ENCODE measurements at places on chromosomes 1 and 21.

- no peak for DNase-seq
Measured at GRCh38 chr1:98197356-98197755, 276.5 kb upstream of the DPYD start.

GRCh38 chr1:37958690-37959089 lies 11.8 kb upstream of the INPP5B start:
- DNase-seq: no peak

GRCh38 chr1:196181594-196181878 lies 426.7 kb downstream of the KCNT2 start:
- no peak for DNase-seq

- DNase-seq: no peak
Measured at GRCh38 chr1:31855038-31855845, 39.4 kb upstream of the SPOCD1 start.

- DNase-seq: no peak
Measured at GRCh38 chr1:217076902-217077301, 353.7 kb upstream of the ESRRG start.

DNA sequence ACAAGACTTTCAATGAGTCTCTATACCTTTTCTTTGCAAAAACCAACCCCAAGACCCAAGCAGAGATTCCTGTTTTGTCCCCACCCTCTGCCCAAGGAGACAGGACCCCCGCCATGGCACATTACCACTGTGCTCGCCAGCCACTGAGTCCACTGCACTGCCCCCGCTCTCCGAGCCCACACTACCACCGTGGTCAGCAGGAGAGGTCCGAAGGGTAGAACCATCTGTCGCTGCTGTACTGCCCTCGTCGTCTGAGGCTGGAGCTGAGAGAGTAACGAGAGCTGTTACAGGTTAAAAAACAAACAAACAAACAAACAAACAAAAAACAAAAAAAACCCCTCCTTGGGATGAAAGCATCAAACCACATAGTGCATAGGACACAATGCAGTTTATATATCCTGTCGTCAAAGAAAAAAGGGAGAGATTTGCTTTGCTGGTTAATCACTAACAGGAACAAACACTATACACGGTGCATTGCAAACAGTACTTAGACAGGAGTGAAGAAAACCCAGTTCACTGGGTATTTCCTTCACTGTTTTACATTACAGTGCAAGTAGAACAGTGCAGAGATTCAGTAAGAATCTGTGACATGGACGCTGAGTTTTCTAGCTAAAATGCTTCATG lies 71.0 kb downstream of the UBR4 start:
- no peak for DNase-seq

DNA sequence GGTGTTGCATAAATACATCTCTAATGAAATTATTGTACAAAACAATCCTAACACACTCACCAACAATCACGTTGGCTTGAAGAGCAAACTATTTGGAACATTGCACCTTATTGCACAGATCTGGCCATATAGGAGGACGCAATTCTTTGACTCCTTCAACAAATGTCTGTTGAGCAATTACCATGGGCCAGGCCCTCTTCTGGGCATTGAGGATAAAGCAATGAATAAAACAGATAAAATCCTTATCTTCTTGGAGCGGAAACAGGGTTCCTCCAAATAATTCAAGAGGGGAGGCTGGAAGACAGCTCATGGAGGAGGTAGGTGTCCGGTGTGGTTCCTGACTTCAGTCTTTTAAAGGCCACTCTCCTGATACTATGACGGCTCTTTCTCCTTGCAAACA lies 43.3 kb downstream of the PAX7 start:
- DNase-seq: no peak

- DNase-seq: no peak
Measured at GRCh38 chr1:156608981-156609380, 7.7 kb upstream of the GPATCH4 start.

GRCh38 chr1:32014948-32015273 lies 1.2 kb downstream of the KHDRBS1 start:
- no peak for DNase-seq

GRCh38 chr1:43276673-43277072 lies 6.9 kb downstream of the TMEM125 start:
- DNase-seq: no peak

GRCh38 chr1:26349188-26349876 lies 4.6 kb downstream of the CRYBG2 start:
- no peak for DNase-seq

- DNase-seq: no peak
Measured at GRCh38 chr1:1612104-1612400, 3.2 kb upstream of the MIB2 start.

DNA sequence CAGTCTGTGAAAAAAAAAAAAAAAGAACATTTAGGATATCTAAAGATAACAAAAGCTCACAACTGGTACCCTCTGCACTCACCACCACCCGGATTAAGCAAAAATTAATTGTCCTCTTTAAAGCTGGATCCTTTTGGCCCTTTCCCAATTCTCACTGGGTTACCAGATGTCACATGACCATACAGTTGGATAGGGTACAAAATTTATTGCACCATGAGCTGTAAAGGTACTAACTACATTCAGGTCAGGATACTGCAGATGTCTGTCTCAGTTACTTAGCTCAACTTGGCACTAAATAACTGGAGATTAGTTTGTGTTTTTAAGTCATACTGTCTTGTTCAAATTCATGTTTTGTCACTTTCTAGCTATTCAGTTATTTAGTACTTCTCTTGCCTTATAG lies 96.3 kb downstream of the GPATCH2 start:
- no peak for DNase-seq

DNA sequence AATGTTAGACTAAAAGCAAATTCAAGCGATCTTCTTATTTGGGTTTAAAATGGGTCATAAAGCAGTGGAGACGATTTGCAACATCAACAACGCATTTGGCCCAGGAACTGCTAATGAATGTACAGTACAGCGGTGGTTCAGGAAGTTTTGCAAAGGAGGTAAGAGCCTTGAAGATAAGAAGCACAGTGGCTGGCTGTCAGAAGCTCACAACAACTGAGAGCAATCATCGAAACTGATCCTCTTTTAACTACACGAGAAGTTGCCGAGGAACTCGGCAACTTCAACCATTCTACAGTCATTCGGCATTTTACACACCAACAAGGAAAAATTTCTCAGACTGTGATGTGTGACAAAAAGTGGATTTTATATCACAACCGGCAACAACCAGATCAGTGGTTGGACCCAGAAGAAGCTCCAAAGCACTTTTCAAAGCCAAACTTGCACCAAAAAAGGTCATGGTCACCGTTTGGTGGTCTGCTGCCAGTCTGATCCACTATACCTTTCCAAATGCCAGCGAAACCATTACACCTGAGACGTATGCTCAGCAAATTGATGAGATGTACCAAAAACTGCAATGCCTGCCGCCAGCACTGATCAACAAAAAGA lies 47.9 kb downstream of the ASH1L start:
- no peak for DNase-seq

DNA sequence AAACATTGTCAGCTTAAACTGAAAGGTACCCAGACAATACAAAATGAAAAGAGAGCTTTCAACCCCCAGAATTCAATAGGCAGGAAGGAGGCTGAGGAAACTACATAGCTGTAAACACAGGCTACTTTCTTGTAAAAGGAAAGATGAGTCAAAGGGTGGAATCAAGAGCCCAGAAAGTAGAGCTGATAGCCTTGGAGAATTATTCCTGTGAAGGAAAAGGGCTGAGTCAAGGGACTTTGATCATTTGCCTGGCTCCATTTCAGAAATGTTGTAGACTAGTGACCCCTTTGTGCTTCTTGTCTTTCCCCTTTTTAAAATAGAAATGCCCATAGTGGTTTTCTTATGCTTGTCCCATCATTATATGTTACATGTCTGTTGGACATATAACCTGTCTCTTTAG lies 597.6 kb downstream of the ADGRL2 start:
- DNase-seq: no peak

- no peak for DNase-seq
Measured at GRCh38 chr1:168736520-168736919, 7.5 kb upstream of the DPT start.

GRCh38 chr1:114299331-114299975 lies 145.8 kb upstream of the SYT6 start:
- DNase-seq: no peak

- no peak for DNase-seq
Measured at GRCh38 chr21:28132713-28133112, 860.0 kb downstream of the LTN1 start.

DNA sequence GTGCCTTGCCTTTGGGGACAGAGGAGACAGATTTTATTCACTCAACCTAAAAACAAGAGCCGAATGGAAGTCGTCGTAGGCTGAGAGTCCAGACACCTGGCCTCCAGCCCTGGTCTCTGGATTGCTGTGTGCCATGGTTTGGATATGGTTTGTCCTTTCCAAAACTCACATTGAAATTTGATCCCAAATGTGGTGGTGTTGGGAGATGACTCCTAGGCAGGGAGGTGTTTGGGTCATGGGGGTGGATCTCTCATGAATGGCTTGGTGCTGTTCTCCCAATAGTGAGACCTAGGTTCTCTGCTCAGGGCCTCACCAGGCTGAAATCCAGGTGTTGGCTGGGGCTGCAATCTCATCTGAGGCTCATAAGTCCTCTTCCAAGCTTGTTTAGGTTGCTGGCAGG lies 75.5 kb downstream of the FOXD2 start:
- DNase-seq: no peak

- DNase-seq: no peak
Measured at GRCh38 chr1:23660671-23661070, 30.9 kb upstream of the RPL11 start.

DNA sequence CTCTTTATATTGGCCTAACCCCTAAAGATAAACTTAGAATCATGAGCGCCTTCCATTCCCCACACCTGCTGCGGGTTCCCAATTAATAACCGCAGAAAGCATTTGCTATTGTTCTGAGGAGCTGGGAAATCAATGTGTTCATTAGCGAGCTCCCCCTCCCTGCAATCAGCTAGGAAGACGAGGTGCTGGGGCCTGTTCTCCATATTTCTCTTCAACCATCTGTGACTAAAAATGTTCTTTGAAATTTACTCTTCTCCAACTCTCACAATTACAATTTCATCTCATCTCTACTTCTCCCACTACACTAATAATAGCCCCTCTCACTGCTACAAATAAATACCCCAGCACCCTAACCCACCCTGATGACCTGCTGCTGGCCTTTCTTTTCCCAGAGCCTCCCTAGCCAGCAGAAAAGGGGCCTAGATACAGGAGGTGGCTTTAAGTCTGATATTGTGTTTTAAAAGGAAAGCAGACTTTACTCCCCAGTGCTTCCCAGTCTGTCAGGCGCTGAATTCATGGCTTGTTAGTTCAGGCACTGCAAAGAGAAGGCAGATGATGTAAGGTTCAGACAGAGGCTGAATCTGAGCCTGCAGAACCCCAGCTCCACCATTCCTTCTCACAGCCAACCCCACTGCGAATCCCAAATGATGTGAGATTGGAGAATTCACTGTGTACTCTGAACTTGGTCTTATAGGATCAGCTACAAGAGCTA lies 477.5 kb upstream of the DAB1 start:
- no peak for DNase-seq

- DNase-seq: no peak
Measured at GRCh38 chr1:19793360-19794046, 6.2 kb downstream of the TMCO4 start.

DNA sequence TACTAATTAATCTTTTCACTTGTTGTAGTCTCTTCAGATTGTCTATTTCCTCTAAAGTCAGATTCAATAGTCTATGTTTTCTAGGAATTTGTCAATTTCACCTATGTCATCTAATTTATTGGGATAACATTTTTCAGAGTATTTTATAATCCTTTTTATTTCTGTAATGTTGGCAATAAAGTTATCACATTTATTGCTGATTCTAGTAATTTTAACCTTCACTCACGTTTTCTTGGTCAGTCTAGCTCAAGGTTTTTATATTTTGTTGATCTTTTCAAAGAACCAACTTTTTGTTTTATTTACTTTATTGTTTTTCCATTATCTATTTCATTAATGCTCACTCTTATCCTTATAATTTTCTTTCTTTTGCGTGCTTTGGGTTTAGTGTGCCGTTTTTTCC lies 97.9 kb upstream of the GNG12 start:
- DNase-seq: no peak

DNA sequence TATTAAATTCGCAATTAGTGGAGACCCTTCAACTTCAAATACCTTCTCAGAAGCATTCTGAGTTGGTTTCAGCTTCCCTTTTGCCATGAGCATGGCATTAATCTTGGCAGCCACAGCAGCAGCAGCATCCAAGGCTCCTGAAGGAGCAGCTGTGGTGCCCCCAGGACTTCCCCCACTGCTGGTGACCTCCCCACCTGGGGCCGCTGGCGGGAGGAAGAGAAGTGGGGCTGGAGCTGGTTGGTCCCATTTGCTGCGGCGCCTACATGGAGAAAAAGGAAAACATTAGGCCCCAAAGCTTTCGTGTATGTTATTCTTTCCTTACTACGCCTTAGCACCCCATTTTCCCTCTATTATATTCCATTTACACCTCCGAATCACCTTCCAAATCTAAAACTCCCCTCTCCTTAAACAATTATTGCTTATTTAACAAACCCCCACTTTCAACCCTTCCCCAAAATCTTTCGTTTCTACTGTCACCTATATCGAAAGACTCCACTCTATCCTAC lies 569 bp downstream of the KHDC4 start:
- no peak for DNase-seq

DNA sequence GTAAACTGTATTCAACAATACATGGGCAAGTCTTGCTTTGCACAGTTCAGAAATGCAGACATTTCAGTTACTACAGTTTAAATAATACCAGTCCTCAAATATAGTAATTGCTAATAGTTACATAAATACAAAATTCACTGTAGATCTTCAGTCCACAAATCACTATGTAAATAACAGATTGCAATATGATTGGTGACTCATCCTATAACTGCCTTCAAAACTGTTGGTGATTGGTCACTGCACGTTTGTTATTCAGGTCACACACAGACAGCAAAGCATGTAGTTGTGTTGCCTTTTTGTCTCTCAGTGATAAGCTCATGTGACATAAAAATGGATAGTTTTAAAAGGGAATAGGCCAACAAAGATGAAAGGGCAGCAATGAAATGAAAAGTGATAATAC lies 186.5 kb upstream of the CTTNBP2NL start:
- no peak for DNase-seq

GRCh38 chr1:119914071-119914470 lies 17.8 kb upstream of the ADAM30 start:
- DNase-seq: no peak

GRCh38 chr1:13487957-13488356 lies 25.8 kb downstream of the LRRC38 start:
- DNase-seq: no peak

GRCh38 chr21:43959231-43960116 lies 52.6 kb upstream of the TRAPPC10 start:
- no peak for DNase-seq

All from cerebellar nuclear complex (tissue), 1 donor.